ENCODE measurements at places on chromosomes 5 and 9.

DNA sequence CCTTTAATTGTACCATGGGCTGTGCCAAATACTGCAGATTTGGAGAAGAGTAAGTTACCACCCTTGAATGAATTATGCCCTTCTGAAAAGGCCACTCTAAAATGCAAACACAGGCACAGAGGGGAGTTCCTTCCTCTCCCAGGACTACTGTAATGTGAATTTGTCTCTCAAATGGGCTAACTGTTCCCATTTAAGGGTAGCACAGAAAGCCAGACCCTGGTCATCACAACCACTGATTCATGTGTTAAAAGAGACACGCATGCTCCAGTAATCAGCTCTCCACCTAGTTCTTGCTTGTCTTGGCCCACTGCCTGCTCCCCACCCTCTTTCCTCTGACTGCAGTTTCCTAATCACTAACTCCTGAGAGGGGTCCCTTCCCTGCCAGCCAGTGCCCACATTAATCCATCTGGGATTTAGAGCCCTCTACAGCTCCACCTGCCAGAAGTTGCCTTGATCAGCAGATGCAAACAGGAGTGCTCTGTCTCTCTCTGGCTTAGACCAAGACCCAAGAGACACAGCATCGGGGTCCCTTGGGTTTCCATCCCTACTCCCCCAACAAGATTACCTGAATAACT is 382.4 kb downstream of the TMEM167A start:
- peaks cover 7% of the 10 kb centered on the region for H3K4me1 ChIP-seq
- no peak for DNase-seq
- no peaks in the 10 kb centered on the region for H3K27me3 ChIP-seq
- H3K36me3 ChIP-seq: no peaks in the 10 kb centered on the region
- no peak overlapping the region for H3K4me3 ChIP-seq

GRCh38 chr5:150350524-150351344 is 6.8 kb upstream of the TCOF1 start:
- H3K27ac ChIP-seq: no peak overlapping the region
- no peaks in the 10 kb centered on the region for H3K36me3 ChIP-seq
- DNase-seq: peak; percentile 62
- H3K27me3 ChIP-seq: no peaks in the 10 kb centered on the region
- no peak overlapping the region for H3K4me3 ChIP-seq

DNA sequence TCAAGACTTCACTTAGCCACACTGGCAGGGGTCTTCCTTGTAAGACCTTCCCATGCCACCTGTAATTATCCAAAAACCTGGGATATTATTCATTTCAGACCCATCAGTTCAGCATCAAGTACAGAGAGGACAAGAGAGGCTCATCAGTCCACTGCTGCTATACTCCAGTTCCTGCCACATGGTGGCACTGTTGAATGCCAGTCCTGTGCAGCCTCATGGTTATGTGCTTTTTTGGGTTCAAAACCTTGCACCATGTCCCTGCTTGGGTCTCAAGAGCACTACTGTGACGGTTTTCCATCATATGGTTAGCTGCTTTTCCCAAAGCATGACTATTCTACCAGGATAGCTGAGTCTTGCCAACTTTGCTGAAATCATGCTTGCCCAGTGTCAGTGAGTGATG is 8.5 kb downstream of the PTGS1 start:
- no peak overlapping the region for H3K4me3 ChIP-seq
- peaks cover 2% of the 10 kb centered on the region for H3K27me3 ChIP-seq
- no peaks in the 10 kb centered on the region for H3K36me3 ChIP-seq
- DNase-seq: no peak
- no peak overlapping the region for H3K27ac ChIP-seq

DNA sequence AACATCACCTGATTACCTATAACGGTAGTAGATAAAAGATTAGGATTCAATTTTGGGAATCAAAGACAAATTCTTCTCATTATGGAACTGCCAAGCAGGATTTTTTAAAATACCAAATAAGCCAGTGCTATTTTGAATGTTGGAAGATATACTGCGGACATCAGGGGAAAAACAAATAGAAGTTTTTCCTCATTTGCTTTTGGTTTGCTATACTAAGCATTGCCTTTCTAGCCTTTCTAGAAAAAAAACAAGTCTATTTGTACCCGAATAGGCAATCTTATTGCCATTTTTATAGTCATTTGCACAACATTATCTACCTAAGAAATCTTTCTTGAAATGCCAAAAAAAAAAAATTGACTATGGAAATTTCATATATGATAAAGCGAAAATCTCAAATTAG is 379.5 kb downstream of the CDH10 start:
- H3K4me1 ChIP-seq: no peaks in the 10 kb centered on the region
- no peak for DNase-seq
- H3K36me3 ChIP-seq: no peaks in the 10 kb centered on the region

GRCh38 chr5:116785106-116785505 is 210.5 kb upstream of the SEMA6A start:
- H3K27me3 ChIP-seq: no peaks in the 10 kb centered on the region
- H3K27ac ChIP-seq: no peak overlapping the region
- peaks cover 3% of the 10 kb centered on the region for H3K4me1 ChIP-seq
- H3K36me3 ChIP-seq: no peaks in the 10 kb centered on the region

DNA sequence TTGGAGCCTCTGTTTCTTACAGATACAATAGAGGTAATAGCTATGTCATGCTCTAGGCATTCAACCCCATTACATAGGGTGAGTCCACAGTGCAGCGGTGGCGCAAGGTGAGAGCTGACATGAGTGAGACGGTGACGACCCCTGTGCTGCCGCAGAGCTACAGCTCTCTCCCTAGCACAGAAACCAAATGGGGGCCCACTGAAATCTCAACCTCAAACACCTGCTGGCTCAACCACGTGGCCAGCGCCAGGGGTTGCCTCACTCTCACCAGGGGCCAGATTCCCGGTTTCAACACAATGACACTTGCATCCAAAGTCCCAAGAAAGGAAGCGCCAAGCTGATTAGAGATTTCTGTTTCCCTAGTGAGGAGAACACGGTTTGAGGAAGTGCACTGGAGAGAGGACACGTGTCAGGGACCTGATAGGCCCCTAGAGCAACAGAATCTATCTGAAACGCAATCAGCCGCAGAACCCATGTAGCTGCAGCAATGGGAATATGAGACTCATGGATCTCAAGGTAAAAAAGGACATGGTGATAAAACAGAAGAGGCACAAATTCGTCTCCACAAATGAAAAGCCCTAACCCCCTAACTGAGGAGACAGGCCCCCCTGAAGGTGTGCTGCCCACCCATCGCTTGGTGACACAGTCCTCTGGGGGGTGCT is 114.3 kb downstream of the CRB2 start:
- H3K36me3 ChIP-seq: no peaks in the 10 kb centered on the region
- H3K27me3 ChIP-seq: no peaks in the 10 kb centered on the region
- H3K4me3 ChIP-seq: no peak overlapping the region
- no peak overlapping the region for H3K27ac ChIP-seq
- H3K4me1 ChIP-seq: no peaks in the 10 kb centered on the region

GRCh38 chr9:92513349-92513748 is 22.4 kb downstream of the ECM2 start:
- no peaks in the 10 kb centered on the region for H3K27me3 ChIP-seq
- peaks cover 7% of the 10 kb centered on the region for H3K36me3 ChIP-seq
- no peak overlapping the region for H3K4me3 ChIP-seq
- peak overlapping the region; percentile 72 for H3K27ac ChIP-seq
- peaks cover 55% of the 10 kb centered on the region for H3K4me1 ChIP-seq

DNA sequence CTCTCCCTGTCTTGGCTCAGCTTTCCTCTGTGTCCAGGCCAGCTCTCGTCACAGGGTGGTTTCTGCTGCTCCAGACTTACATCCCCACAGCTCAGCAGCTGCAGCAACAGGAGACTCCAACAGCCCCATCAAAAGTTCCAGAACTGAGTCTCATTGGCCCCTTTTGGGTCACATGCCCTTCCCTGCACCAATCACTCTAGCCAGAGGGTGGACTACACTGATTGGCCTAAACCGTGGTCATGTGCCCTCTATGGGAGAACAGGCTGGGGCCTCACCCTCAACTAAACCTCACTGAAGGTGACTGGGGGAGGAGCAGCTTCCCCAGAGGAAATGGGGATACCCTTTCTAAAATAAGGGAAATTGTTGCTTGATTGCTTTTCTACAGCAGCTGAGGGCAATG is 44.4 kb upstream of the CPLX2 start:
- peaks cover 34% of the 10 kb centered on the region for H3K27me3 ChIP-seq
- H3K36me3 ChIP-seq: no peaks in the 10 kb centered on the region
- H3K4me3 ChIP-seq: no peak overlapping the region

- H3K4me3 ChIP-seq: no peak overlapping the region
- H3K36me3 ChIP-seq: no peaks in the 10 kb centered on the region
- H3K27ac ChIP-seq: no peak overlapping the region
- H3K27me3 ChIP-seq: peaks cover under 1% of the 10 kb centered on the region
- H3K4me1 ChIP-seq: no peaks in the 10 kb centered on the region
Observed at GRCh38 chr9:122754825-122755224, 12.7 kb downstream of the OR1L6 start.

GRCh38 chr5:74943905-74944304 is 77.7 kb upstream of the FAM169A start:
- DNase-seq: no peak
- no peak overlapping the region for H3K27ac ChIP-seq
- no peaks in the 10 kb centered on the region for H3K36me3 ChIP-seq
- H3K27me3 ChIP-seq: no peaks in the 10 kb centered on the region

GRCh38 chr5:174751154-174752000 is 27.0 kb downstream of the MSX2 start:
- H3K4me1 ChIP-seq: peaks cover 13% of the 10 kb centered on the region
- H3K27me3 ChIP-seq: peaks cover 10% of the 10 kb centered on the region
- H3K36me3 ChIP-seq: no peaks in the 10 kb centered on the region
- H3K27ac ChIP-seq: peak overlapping the region; percentile 54
- DNase-seq: no peak

DNA sequence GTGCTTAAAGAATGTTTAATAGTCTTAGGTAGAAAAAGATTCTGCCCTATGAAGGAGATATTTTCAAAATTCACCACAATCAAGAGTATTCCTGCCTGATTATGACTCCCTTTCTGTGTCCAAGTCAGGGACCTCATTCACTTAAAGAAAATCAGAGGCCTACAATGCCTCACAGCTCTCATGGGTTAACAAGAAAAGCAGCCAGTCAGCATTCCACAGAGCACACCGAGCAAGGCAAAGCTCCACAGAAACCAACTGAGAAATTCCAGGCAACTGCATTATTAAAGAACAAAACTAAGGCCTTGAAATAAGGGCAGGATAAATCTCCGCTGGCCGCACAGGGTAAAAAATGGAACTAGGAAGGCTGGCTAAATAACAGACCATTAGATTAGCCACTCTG is 161.1 kb downstream of the TARS1 start:
- no peak for DNase-seq
- H3K36me3 ChIP-seq: peaks cover 3% of the 10 kb centered on the region
- H3K27me3 ChIP-seq: no peaks in the 10 kb centered on the region
- H3K27ac ChIP-seq: no peak overlapping the region
- no peak overlapping the region for H3K4me3 ChIP-seq

DNA sequence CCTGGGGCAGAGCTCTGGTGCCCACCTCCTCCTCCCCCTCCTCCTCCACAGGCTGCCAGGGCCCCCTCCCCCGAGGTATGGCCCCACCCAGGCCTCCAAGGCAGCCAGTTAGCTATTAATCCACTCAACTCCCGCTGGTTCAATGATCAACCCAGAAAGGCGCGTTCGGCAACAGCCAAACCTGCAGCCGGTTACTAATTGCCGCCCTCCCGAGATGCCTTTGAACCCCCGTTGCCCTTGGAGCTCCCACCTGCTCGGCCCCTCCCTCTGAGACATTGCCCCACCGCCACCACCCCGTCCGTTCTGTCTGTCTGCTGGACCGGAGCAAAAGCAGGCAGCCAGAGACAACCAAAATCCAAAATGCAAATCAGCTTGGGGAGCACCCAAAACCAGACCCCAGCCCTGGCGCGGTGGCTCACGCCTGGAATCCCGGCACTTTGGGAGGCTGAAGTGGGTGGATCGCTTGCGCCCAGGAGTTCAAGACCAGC is 25.8 kb downstream of the NOTCH1 start:
- no peaks in the 10 kb centered on the region for H3K36me3 ChIP-seq
- no peaks in the 10 kb centered on the region for H3K27me3 ChIP-seq
- no peak overlapping the region for H3K27ac ChIP-seq
- H3K4me1 ChIP-seq: peaks cover 4% of the 10 kb centered on the region

DNA sequence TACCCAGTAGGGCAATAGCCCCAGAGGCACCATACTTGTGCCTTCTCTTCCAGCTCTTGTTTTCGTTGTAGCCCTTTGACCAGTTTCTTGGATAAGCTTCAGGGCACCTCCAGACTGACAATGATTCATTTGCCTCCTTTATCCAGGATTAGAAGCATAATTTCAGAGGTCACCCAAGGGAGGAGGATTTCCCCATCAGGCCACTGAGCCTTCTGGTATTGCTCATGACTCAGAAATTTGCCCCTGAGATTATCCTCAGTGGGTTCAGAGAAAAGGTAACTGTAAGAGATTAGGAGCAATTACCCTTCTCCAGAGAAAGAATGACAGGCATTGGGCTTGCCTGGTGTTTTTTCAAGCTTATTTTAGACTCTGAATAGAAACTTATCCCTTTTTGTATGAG is 147.9 kb downstream of the MSX2 start:
- H3K4me1 ChIP-seq: no peaks in the 10 kb centered on the region
- H3K27me3 ChIP-seq: peaks cover 13% of the 10 kb centered on the region
- no peak overlapping the region for H3K27ac ChIP-seq
- no peak overlapping the region for H3K4me3 ChIP-seq

DNA sequence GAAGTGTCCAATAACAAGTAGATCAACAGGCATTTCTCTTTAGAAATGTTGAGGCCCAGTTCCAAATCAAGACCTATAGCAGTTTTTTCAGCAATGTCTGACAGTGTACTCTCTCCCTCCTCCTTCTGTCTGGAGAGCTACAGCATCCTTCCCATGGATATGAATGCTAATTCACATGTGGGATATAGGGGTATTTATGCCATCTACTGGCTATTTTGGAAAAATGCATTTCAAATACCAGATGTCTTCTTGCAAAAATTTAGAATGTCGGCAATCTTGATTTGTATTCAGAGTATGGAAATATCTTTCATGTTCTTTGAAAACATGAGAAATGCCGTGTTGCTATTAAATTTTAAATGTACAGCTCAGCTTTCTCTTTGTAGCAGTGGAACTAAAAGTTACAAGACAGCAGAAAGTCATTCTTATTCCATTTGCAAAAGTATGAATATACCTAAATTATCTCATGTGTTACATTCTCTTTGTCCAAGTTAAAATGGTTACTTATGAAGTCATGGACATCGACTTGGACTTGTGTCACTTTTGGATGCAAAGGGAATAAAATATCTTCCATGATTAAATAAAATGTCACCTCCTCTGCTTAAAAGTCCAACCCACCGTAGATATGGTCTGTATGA is 647.8 kb downstream of the TAF11L14 start:
- H3K4me3 ChIP-seq: no peak overlapping the region
- no peaks in the 10 kb centered on the region for H3K36me3 ChIP-seq
- DNase-seq: no peak

Data from chondrocyte (in vitro differentiated cells).